ENCODE measurements at places on chromosomes 4 and X.

DNA sequence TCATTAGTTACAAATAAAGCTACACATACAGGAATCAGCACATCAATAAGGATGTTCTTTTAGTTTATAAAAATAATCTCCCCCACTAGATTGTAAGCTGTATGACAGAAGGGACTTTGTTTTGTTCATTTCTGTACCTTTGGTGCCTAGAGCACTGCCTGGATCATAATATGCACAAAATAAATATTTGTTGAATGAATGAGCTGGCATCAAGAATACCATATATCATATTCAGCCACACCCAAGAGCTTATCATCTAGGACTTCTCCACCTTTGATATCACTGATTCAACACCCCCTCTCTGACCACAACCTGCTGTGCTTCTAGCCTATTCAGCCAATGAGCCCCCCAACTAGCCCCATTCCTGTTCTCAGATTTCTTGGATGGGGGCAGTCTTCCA is 10.6 kb downstream of the SYTL4 start:
- DNase-seq = no peak

DNA sequence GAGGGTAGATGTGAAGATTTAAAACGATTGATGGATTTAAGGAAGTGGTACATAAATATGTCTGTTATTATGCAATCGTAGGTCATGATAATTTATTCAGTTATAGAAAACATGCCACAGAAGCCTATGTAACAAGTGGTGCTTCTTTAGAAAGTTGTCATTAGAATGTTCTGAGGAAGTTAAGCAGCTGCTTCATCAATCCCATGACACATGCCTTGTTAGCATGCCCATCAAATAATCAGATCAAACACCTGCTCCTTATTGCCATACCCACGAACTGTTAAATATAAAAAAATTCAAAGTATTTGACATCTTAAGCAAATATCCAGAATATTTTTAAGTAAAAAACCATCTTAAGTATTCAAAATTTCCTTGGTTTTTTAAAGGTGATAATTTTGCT is 76.4 kb upstream of the MYOZ2 start:
- no peak for DNase-seq

DNA sequence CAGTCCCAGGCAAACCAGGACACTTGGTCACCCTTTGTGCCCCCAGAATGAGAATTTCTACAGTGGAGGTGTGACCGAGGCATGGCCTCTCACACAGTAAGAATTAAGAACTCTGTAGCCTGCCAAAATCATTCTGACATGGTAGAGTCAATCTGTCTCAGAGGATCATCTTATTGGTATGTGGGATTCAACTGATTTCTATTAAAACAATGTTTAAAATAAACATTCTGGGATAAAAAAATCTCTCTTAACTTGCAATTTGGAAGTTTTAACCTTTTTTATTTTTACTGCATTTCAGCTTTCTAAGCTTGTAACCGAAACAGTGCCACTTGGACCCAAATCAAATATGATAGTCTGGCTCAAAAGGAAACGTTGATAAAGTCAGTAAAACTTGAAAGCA is 165.4 kb upstream of the LDB2 start:
- DNase-seq = no peak

DNA sequence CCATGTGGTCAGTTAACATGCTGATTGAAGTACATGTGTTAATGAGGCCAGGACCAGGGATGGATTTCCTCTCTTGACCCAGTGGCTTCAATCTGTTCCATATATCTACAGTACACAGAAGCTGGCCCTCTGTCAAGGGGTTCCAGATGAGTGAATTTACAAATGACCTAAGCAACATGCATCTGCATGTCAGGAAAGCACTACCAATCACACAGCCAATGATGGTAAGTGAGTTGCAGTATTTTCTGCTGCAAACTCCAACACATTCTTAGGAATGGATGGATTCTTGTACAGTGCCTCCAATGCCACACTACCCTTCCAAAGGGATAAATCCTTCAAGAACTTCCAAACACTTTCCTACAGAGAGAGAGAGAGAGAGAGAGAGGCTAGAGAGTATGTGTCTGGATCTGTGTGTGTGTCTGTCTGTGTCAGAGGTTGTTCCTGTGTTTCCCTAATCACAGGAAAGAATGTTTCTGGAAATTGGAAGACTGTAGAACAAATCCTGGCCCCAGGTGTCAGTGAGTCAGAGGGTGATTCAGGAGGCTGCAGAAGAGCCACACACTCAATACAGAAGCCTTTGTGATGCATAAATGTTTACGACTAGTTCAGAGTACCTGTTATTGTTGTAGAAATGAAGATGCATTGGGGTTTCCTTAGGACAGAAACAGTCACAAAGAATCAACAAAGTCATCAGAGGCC is 107.5 kb downstream of the GUCY2F start:
- DNase-seq = no peak

DNA sequence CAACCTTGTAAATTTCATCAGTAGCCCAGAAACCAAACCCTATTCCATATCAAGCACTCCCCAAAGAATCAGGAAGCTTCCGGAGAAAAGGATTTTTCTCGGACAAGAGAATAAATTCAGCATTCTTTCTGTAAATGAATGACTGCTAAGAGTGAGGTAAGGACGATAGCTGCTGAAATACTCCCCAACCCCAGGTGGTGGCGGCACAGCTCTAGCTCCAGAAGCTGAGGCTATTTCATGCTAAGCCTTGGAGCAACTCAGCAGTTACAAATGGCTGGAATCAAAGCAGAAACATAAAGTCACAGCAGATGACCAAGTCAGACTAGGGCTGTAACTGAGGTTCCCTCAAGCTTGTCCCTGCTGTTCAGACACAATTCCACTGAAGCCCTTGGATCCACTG is 13.9 kb upstream of the PCDH19 start:
- DNase-seq = no peak

DNA sequence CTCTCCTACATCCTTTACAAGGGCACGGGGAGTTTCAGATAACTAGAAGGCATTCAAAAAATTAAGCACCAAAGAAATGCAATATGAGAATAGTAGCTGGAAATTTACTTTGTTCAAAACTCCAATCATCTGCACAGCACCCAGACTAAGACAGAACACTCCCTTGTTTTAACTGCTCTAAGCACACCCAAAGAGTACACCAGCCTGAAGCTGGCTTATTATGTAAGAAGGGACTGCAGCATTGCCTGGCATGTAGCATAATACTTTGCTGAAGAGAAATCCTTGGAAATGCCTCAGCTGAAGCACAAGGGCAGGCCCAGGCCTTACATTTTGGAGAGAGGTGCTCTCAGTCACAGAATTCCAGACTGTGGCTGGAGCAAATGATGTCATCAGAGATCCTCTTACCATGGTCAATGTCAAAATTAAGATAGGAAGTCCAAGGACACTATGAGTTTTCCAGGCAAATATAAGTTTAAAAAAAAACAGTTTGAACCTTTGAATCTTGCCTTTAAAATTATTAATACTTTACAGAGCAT is 14.8 kb downstream of the ARHGEF6 start:
- DNase-seq = no peak

DNA sequence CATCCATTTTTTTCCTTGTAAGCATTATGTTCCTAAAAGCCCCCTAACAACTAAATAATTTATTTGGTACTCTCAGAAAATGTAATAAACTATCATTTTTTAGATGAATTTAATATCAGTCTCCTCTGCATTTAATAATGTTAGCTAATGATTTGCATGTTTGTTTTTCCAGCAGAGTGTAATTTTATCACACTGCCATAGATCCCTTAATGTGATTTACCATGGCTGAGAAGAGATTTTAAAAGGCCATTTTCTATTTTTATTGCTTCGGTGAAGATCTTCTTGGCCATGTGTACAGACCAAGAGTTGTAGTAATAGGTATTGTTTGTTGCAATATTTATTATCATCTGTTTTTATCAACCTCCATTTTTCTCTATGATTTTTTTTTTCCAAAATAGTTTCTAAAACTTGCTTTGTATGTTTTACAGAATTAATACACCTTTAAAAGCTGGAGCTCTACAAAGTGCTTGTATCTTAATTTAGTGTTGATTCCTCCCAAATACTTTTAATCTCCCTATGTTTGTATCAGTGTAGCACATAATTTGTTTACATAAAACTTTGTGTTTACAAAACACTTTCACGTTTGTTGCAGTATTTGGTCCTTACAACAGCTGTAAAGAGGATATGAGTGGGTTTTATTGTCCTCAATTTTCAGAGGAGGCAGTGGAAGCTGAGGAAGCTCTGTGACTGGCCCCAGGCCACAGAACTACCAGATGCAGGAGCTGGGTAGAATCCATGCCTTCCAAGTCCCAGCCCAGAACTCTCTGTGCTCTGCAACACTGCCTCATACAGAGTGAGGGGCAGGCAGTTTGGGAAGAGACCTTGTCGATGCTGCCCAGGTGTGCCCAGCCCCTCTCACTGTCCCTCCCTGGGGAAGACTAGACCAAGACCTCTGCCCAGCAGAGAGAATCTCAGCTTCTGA is 58.1 kb downstream of the FAM114A1 start:
- DNase-seq = no peak

DNA sequence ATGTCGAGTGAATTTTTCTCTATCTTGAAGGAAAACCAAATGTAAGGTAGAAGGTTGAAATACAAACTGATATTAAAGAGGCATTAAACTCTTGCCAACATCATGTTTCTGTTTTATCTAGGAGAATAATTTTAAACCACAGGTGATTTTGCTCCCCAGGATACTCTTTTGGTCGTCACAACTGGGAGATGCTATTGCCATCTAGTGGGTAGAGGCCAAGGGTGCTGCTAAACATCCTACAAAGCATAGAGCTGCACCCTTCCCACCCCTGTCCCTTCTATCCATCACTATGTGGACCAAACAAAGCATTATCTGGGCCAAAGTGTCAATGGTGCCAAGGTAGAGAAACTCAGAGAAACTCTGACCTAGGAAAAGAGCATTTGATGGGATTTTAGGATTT is 154.6 kb upstream of the MAGEB2 start:
- no peak for DNase-seq
